ENCODE measurements at places on chromosomes 3 and 15. TPM values are rescaled to one million over a fixed set of nuclear protein-coding genes. Genes with fewer than 3 reads are reported as not detected.

Gene MESP2
- 0.23 TPM for total RNA-seq

Gene SSR3
- 228 TPM for total RNA-seq

Gene POC1A
- 1.2 TPM for total RNA-seq

Gene SOX14
- not detected for total RNA-seq

Gene KBTBD8
- total RNA-seq = 1.6 TPM

Gene LTK
- not detected for total RNA-seq

Gene MESP1
- 0.26 TPM for total RNA-seq

Gene LSMEM2
- total RNA-seq = not detected

Gene ABI3BP
- total RNA-seq = 6.8 TPM

Gene SV2B
- not detected for total RNA-seq

Gene GOLGA6L22
- not detected for total RNA-seq

Gene TM6SF1
- 0.60 TPM for total RNA-seq

Gene COL7A1
- total RNA-seq = 11.7 TPM

Gene PROK2
- total RNA-seq = not detected

Gene PPP1R14D
- not detected for total RNA-seq

Gene CIDEC
- 92.0 TPM for total RNA-seq

Gene FRMD5
- total RNA-seq = 0.23 TPM

Gene NPAP1
- total RNA-seq = not detected

Gene NEIL1
- total RNA-seq = 2.6 TPM

Gene SLC25A38
- total RNA-seq = 33.4 TPM

Gene RPL14
- total RNA-seq = 534 TPM

Gene GPR149
- total RNA-seq = not detected

Gene IGSF11
- not detected for total RNA-seq

Gene GRAMD1C
- 1.3 TPM for total RNA-seq

Gene WDR93
- not detected for total RNA-seq

Gene KY
- 0.12 TPM for total RNA-seq

Gene OR5K3
- not detected for total RNA-seq

Gene GP5
- under 0.01 TPM for total RNA-seq

Gene TF
- 1.4 TPM for total RNA-seq

Gene CCR4
- total RNA-seq = under 0.01 TPM

Gene FSTL1
- total RNA-seq = 1,923 TPM

Gene ARNT2
- 22.0 TPM for total RNA-seq

Gene KCNAB1
- 0.12 TPM for total RNA-seq

Gene CPN2
- not detected for total RNA-seq

Gene SLC27A2
- total RNA-seq = not detected

Gene PARP3
- 13.4 TPM for total RNA-seq

Gene SUSD5
- 4.8 TPM for total RNA-seq

Gene CLEC3B
- 119 TPM for total RNA-seq

Gene CADM2
- not detected for total RNA-seq

Gene SLC35A5
- total RNA-seq = 22.6 TPM

Gene RBM5
- 69.3 TPM for total RNA-seq

Gene NOX5
- total RNA-seq = not detected

Gene SLC9C1
- not detected for total RNA-seq

Gene HAUS2
- 27.2 TPM for total RNA-seq

Gene SRPRB
- 34.5 TPM for total RNA-seq

Gene MANF
- total RNA-seq = 80.3 TPM

All from pericardium fibroblast (primary cell).